ENCODE measurements at places on chromosomes 5 and 9.

DNA sequence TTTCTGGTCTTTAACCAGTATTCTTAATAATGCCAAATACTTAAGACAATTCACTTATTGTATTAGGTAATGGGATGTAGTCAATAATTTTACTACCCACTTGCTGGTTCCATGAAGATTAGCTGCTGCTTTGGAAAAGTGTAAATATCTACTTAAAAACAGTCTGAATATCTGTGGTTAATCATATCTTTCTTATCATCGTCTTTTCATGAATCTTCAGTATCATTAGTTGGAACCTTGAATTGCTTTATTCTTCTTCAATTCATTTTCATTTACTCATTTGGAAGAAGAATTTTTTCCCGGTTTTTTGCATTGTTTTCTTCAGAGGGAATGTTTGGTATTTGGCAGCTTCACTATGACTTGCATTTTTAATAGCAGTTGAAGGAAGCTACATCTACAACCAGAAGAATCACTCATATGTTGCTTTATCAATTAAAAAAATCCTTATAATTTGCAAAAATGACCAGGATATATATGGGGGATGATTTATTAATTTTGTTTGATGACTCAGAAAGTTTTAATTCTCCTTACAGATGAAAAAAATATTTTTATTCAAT is 1398.3 kb upstream of the CDH6 start:
- no peak for DNase-seq

- no peak for DNase-seq
These were observed 101.2 kb downstream of the PCSK1 start for GRCh38 chr5:96331681-96332361.

DNA sequence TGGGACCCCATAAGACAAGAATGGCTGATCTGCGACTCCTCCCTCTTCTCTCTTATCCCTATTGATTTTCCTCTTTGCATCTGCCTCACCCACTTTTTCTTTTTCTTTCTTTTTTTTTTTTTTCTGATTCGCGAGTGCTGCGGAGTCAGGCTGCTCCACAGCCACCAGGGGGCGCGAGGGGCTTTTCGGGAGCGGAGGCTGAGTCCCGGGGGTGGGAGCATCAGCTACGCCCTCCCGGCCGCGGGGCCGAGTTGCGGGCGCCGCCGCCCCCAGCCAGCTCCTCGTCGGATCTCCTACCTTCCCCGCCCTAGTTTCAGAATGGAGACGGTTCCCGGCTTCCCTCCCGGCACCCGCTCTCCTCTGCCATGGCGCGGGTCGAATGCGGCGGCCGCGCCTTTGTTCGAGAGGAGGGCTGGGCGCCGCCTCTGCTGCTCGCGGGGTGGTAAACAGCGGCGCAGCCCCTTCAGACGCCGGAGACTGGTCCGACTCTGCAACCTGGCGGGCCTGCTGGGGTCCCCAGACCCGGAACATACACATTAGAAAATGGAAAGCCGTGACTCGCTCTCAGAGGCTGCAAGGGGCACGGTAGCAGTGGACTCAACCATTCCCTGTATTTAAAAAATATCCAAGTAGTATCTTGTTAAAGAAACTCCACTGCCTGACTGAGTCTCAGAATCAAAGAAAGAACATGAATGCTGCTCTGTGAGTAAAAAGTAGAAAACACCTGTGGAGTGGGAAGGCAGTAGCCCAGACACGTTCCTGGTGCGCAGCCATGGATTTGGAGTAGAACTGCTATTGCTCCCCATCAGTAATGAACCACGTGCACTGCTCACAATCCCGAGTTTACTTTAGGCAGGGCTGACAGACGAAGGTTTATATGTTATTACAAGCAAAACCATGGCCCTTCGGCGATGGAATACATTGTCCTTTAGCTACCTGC is 55.7 kb downstream of the DPYSL3 start:
- peak; percentile 43 for DNase-seq

DNA sequence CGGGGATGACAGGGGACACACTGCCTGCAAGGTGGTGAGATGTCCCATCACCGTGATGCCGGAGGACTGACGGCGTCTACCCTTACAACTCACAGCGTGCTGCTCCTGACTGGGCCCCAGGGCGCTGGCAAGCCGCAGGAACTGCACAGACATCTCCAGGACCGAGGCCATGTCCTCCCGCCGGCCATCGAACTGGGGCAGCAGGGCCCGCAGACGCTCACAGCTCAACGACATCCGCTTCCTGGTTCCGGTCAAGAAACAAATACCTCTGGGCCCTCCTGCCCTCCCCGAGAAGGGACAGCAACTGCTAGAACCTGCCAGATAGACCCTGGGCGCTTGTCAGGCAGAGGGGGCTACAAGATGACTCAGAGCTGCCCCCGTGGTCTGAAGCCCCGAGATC is 1.0 kb downstream of the SOHLH1 start:
- no peak for DNase-seq

DNA sequence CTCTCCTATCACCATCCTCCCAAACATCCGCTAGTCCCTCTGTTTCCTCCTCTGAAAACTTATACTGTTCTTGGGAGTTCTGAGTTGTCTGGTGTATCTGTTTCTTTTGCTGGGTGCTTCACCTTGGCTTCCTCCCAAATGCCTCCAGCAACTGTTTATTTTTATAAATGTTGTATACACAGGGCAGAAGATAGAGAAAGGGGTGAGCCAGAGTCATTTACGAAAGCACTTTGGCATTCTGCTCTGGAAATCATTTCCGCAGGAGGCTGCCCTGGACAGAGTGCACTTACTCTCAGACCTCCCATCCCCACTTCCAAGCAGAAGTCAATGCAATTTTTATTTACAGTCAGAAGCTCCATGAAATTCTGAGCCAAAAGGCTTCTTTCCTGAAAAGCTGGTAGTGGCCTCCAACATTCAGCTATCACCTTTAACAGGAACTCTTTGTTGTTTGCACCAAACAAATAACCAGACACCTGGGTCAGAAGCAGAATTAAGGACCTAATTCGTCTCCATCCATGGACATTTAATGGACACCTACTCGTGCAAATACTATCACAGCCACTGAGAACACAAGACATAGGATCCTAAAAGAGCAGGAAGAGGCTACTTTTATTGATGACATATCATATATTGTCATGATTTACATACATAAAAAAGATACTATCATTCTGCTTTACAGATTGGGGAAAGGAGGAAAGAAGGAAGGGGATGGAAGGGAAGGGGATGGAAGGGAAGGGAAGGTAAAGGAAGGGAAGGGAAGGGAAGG is 229.5 kb upstream of the PAPPA start:
- DNase-seq, result no peak

DNA sequence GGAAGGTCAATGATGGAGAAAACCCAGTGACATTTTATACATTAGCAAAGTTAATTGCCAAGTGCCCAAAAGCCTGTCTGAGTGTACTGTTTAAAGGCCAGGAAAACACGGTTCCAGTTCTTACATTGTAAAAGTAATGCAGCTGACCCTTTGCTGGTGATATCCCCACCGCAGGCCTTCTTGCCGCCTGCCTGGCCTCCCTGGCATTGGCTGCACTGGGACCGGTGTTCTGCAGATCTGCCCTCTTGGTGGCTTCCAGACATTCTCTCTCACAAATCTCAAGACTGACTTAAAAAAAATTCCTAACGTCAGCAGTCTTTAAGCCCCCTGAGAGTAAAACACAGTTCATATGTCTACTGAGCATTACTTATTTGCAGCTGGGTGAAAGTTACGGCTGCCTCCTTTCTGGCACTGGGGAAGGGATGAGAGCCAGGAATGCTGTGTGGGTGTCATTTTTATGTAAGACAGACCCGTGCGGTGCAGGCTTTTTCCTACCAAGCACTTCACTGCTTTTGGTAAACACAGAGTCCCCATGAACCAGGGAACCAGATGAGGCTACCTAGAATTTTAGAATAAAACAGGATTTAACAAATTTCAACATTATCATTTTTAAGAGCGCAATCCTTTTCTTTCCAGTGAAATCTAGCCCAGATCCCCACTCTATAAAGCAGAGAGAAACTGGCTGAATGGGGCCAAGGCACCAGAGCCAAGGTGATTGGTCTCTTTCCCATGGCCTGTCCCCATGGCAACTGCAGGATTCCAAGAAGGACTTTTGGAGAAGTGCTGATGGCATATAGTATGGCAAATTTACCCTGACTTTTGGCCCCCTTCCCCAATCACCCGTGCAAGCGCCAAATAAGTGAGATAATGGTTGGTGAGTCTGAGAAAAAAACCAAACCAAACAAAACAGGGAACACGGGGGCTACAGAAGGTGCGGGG is 80.8 kb downstream of the LMNB1 start:
- DNase-seq, result no peak

- DNase-seq, result no peak
These were observed 79.3 kb upstream of the SPEF2 start for GRCh38 chr5:35538198-35538931.

GRCh38 chr9:24602693-24603352 is 57.1 kb upstream of the IZUMO3 start:
- no peak for DNase-seq

Data from activated effector memory CD4-positive, alpha-beta T cell treated with Interleukin-2 at 50 U/mL for 16 hours (primary cell).